ENCODE measurements at places on chromosomes 7 and 10.

- DNase-seq, result no peak
Measured at GRCh38 chr7:122487131-122487530, 182.6 kb upstream of the FEZF1 start.

- DNase-seq, result no peak
Measured at GRCh38 chr7:75937958-75938786, 23.2 kb downstream of the POR start.

GRCh38 chr10:53570221-53570620 lies 797.6 kb upstream of the MBL2 start:
- no peak for DNase-seq

- no peak for DNase-seq
Measured at GRCh38 chr10:118672766-118673715, 77.6 kb upstream of the PRLHR start.

GRCh38 chr7:70894799-70895198 lies 237.1 kb upstream of the GALNT17 start:
- no peak for DNase-seq

DNA sequence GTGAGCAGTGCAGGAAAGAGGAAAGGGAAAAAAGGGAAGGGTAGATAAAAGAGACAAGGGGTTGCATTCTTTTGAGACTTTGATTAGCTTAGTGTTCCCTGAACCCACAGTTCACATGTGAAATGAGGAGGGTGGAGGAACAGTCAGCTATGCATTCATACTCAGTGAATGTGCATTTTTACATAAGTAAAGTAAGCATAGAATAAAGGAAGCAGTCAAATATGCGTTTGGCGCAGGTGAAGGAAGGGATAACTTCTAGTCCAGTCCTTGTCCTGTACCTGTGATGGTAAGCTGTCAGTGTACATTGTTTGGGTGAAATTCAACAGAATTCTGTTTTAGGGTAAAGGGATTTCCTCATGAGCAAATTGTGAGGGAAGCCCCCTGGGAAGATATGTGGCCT lies 28.1 kb downstream of the HK1 start:
- DNase-seq, result no peak

- DNase-seq, result no peak
Measured at GRCh38 chr10:58955615-58956014, 220.8 kb upstream of the PHYHIPL start.

DNA sequence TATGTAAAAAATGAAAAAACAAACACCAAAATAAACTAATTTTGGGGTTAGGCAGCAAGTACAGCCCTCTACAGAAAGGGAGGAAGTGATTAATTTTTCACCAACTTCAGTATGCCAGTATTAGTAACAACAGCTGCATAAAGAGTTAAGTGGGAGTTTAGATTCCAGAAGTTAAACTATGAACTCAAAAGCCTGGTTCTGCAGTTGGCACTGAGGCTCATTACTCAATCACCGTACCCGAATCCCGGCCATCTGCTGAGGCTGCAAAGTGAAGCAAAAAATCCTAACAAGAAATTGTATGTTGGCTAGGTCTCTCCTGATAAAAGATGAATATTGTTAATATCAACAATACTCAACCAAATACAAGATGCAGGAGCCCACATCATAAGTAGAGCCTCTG lies 4.0 kb downstream of the NUDT5 start:
- DNase-seq, result no peak

DNA sequence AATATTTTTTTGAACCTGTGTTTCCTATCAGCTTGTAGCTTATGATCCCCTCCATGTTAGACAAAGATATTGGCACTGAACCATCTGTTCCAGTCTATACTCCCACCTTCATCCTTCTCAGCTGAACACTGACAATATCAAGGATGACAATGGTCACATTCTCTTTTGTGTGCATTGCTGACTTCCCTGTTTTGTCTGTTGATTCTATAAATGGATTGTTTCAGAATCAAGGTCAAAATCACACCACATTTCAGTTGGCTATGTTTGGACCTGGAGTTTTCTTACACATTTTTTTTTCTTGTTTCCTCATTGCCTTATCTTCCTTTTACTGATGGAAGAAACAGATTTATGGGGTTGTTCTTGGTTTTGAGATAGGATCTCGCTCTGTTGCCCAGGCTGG lies 11.3 kb upstream of the SMURF1 start:
- DNase-seq, result no peak

- DNase-seq, result no peak
Measured at GRCh38 chr10:65312876-65313275, 1613.0 kb upstream of the LRRTM3 start.

DNA sequence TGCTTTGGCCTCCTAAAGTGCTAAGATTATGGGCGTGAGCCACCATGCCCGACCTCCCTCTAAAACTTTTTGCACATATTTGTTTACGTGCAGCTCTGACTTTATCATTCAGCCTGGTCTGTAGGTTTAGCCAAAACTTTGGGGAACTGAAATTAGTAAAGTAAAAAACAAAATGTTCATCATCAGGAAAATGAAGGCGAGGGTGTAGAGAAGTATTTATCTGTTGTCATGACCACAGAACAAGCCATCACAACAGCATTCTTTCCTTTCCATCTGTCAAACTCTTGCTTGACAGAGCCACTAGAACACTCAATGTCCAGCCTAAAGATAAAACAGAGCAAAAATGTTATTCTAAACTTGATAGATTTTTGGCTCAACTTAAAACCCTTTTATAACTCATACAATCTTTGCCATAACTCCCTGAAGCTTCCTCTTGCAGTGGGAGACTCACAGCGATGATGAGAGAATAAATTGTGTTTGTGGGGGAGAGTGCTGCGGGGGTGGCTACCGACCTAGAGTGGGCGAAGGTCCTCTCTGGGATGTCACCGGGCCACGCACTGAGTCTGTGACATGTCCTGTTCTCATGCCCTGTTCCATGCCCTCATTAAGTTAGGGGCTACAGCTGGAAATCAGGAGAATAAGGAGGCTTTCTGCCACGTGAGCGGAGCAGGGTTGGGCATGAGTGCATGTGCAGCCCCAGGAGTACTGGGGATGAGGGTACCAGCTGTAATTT lies 58.6 kb upstream of the MKRN1 start:
- no peak for DNase-seq

- DNase-seq, result no peak
Measured at GRCh38 chr7:82445271-82445670, 1.7 kb upstream of the CACNA2D1 start.

DNA sequence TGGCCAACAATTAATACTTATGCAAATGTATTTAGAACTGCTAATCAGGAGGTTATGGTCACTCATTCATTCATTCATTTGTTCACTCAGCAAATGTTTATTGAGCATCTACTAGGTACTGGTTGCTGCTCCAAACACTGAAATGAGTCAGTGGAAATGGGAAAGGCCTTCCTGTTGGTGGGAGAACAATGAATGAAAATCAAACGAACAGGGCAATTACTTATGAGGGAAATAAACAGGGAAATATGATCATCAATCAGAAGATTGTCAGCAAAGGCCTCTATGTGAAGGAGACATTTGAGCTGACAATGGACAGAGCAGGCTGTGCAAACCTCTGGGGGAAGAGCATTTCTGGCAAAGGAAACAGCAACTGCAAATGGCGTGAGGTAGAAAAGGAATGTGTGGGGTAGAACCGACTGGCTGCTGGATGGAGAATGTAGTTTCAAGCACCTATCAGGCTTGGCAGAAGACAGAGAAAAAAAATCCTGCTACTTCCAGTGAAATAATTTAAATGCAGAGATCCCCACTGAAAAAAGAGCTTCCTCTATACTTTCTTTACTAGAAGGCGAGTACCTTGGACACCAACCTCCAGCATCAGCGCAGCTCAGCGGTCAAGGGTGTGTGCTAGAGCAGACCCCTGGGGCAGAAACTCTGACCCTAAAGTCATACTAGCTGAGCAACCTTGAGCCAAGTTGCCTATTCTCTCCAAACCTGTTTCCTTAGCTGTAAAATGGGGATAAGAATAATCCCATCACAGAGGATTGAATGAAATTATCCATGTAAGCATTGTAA lies 108.8 kb upstream of the EEPD1 start:
- no peak for DNase-seq

All from stimulated activated CD4-positive, alpha-beta T cell treated with anti-CD3 and anti-CD28 coated beads, Interleukin-1b, Interleukin-23, amount 100 ng/mL, for 24 hours (primary cell).